ENCODE measurements at places on chromosomes 12 and 14.

DNA sequence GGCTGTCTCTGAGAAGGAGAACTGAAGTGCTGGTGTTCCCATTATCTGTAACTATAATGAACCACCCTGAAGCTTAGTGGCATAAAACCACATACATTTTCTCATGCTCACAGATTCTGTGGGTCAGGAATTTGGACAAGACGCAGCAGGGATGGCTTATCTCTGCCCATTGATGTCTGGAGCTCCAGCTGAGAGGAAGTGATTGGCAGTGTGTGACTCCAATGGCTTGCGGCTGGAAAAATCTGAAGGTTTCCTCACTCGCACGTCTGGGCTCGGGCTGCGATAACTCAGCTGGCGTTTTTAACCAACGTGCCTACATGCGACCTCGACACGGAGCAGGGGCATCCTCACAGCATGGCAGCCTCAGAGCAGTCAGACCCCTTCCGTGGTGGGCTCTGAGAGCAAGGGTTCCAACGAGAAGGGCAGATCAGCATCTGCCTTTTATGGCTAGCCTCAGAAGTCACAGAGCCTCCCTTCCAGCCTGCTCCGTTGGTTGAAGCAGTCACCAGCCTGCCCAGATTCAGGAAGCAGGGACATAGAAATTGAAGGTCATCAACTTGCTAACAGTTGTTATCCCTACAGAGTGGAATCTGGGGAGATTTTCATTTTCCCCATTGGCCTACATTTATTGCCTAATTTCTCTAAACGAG lies 143.3 kb upstream of the BCL2L14 start:
- no peak for DNase-seq

DNA sequence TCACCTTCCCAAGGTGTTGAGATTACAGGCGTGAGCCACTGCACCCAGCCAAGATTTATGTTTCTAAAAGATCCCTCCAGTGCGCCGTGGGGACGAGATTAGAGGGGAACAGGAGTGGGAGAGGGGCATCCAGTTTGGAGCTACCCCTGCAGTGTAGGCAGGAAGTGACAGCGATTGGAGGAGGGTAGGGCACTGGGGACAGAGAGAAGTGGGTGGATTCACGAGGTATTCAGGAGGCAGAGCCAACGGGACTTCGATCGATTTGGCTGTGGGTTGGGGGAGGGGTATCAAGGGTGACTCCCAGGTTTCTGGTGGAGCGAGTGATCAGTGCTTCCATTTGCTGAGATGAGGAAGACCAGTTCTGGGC lies 82.1 kb downstream of the CCDC92 start:
- DNase-seq: no peak

DNA sequence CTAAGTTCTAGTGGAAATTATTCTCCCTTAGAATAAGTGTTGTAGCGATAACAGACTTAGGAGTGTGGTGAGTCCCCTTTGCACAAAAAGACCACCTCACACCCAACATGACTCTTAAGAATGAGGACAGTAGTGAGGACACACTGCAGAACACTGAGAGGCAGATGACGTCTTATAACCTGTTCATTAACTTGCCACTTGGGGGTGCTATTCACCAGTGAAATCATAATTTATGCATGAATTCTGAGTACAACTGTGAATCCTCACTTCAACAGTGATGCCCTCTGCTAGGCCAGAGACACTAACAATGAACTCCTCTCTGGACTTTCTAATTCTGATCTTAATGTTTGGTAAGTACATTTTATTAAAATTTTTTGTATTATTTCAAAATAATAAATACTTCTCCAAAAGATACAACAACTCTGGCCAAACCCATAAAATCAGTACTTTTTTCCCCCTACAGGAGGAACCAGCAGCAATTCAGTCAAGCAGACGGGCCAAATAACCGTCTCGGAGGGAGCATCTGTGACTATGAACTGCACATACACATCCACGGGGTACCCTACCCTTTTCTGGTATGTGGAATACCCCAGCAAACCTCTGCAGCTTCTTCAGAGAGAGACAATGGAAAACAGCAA lies 274.7 kb downstream of the DAD1 start:
- DNase-seq: peak; percentile 47

- peak; percentile 68 for DNase-seq
Observed at GRCh38 chr12:170371-171225, 43.4 kb downstream of the SLC6A12 start.

GRCh38 chr12:51528852-51529650 lies 62.0 kb upstream of the SCN8A start:
- no peak for DNase-seq

DNA sequence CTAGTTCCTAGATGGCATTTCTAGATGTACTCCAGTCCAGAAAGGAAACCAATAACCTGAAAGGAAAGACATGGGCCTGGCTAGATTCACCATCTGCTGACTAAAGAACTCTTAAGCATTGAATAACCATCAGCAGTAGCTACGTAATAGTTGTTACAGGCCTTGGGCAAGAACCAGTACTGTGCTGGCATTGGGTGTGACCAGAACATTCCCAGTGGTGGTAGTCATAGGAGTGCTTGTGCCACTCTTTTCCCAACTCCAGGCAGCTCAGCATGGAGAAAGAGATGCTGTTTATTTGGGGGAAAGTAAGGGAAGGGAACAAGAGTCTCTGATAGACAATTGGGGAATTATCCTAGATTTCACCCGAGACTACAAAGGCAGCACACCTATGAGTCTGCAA lies 333.3 kb downstream of the SLC16A7 start:
- DNase-seq: no peak

- DNase-seq: no peak
Observed at GRCh38 chr14:22737052-22737451, 29.4 kb upstream of the OXA1L start.

DNA sequence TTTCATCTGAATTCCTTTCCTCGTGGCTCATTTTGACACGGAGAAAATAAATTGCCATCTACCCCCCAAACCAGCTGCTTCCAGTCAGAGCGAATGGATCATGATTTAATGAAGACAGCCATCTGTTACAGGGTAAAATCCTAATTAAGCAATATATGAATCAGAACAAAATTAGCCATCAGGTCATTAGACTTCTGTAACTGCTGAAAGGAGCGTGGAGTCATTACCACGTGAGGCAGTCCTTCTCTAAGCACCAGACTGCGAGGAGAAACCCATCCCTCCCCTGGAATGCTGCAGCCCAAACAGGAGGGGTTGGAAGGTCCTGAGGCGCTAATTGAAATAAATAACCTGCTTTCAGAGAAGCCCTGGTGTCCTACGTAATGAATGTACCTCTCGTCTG lies 51.1 kb upstream of the TCL1A start:
- no peak for DNase-seq

DNA sequence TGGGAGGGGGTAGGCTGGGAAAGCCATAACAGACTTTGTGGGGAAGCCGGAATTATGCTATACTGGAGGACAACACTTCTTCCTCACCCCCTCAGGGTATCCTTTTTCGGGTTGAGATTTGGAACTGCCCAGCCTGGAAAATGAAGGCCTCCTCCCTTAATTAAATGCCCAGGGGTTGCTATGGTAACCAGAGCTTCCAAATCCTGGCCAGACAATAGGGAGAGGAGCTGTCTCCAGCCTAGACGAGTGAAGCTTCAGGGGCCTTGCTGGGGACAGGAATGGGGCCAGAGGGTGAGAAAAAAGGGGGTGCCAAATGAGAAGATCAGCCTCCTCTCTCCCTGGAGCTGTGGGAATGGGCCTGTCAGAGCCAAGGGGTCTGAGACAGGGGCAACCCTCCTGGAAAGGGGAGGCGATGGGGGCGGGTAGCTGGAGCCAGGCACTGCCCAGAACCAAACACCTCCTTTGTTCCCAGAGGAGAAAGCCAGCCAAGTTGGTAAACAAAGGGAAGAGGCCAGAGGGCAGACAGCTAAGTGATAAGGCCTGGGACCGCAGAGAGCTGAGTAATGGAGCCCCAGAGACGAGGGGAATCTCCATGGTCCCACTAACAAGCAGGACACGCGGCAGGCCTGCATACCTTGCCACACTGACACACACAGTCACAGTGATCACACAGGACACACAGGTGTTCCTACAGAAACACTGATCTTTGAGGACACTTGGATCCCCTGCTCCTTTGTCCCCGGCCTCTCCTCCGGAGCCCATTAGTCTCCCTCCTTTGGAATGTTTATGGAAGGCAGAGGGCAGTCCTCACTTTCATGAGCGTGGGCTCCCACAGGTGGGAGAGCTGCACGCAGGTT lies 17.9 kb upstream of the RND1 start:
- DNase-seq: peak; percentile 54

DNA sequence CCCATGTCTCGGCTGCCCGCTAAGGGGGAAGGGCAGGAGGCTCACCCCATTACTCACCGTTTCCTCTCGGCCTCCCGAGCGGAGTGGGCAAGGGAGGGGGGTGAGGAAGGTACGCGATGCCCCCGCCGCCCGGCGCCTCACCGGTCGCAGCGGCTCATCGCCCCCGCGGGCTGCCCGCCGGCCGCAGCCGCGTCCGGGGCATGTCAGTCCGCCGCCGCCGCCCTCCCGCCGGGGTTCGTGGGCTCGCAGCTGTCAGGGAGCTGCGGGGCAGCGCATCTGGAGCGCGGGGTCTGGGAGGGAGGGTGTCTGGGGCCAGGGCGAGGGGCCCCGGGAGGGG lies 461 bp downstream of the SLC8A3 start:
- DNase-seq: no peak

DNA sequence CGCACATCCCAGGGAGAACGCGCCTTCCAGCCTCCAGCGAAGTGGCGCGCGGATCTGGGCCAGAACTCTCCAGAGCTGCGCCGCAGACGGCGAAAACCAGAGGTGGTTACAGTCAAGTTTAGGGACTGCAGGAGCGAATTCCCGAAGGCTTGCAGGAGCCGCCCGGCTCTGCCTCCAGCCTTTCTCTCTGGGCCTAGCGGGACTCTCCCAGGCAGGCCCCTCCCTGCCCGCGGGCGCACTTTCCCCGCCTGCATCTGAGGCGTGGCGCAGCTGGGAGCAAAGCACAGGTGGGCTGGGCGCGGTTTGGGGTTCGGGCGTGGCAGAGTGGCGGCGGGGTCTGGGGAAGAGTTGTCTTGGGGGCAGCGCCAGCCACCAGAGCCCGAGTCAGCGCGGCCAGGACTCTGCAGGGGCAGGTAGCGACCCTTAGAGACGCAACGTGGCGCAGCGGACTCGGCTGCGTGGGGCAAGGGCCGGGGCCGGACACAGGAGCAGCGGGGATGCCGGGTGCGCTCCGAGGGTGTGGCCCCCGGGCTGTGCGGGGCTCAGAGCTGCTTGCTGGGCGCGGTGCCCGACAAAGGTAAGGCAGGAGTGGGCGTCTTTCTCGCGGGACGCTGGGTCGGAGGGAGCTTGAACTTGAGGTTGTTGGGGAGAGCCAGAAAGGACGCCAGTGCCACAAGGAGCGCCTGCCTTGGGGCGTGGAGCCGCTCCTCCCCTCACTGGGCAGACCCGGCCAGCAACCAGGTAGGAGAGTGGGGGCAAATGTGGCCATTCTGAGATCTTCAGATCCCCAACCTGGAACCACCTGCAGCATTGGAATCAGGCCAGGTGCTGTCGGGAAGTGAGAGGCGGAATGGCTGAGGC lies 1126.0 kb downstream of the AACS start:
- peak; percentile 87 for DNase-seq

GRCh38 chr12:46065412-46066166 lies 75.2 kb upstream of the SCAF11 start:
- no peak for DNase-seq
